ENCODE measurements at places on chromosomes 3 and 15.

- DNase-seq, result no peak
These were observed 20.9 kb downstream of the ARIH1 start for GRCh38 chr15:72495007-72495406.

DNA sequence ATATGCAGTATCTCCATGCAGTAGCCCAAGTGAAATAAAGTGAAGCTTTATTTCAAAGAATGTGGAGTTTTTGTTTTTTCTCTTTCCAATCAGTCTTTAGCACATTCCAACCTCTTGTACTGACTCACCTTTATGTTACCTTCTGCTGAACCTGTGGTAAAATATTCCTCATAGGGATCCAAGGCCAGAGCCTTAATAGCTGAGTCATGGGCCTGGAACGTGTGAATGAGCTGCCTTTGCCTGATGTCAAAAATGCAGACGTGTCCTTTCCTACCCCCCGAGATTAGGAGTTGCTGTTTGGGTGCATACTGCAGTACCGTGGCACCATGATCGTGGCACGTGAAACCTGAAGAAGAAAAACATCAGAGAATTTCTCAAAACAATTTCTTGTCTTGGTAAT lies 108.5 kb downstream of the GLDN start:
- DNase-seq, result no peak

- no peak for DNase-seq
These were observed 39.3 kb downstream of the ATP1B3 start for GRCh38 chr3:141915766-141916165.

GRCh38 chr15:65171428-65171827 lies 13.7 kb downstream of the CLPX start:
- DNase-seq, result no peak

GRCh38 chr3:160694345-160694744 lies 17.4 kb downstream of the ARL14 start:
- DNase-seq, result no peak

- no peak for DNase-seq
These were observed 1.4 kb downstream of the RPSA start for GRCh38 chr3:39407773-39408492.

- DNase-seq, result no peak
These were observed 273.2 kb upstream of the TOPAZ1 start for GRCh38 chr3:43968465-43968864.

DNA sequence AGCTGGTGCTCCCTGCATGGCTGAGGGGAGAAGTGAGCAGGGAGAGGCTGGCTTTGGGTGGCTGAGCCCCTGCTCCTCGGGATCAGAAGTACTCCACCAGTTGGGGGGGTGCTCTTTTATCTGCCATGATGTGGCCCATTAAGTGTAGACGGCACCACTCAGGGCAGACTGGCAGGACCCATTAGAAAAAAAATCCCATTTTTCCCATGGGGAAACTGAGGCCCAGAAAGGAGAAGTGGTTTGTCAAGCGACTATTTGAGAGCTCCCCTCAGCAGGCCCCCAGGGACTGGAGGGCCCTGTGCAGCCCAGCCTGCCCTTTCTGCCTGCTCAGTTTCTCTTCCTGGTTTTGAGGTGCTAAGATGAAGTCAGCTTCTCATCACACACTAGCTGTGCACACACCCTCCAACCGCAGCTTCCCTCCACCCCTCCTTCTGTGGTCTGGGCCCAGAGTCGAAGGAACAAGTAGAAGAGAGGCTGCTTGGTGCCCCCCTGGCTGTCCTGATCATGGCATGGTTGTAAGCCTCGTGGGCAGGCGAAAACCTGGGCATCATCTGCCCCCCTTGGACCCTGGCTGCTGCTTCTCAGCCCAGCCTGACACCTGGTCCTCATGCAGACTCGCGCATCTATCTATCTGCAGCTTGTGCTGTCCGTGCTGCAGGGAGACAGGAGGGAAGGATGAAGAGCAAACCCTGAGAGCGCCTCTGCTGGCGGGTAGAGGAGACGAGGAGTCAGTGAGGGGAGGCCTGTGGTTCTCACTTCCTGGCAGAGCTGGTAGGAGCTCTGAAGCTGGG lies 5.6 kb downstream of the CSK start:
- DNase-seq, result peak; percentile 70

DNA sequence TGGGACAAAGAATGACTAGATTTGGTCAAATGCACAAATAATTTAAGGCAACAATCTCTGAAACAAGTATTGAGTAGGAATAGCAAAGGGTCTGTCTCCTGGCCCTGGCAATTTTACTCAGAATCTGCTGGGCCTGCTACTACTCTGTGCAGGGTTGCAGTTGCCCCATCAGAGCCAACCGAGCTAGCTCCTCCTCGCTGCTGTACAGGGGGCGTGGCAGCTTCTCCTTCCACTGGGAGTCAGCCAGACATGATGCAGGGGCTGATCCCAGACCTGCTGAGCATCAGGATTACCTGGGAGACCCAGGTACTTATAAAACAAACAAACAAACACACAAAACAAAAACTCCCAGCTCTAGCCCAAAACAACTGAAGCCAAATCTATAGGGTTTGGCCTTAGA lies 30.5 kb upstream of the PXYLP1 start:
- no peak for DNase-seq

GRCh38 chr3:99753268-99753975 lies 64.2 kb upstream of the CMSS1 start:
- no peak for DNase-seq

GRCh38 chr3:62168356-62168755 lies 205.0 kb downstream of the FEZF2 start:
- DNase-seq, result no peak

All from GM12891 (cell line).